ENCODE measurements at places on chromosomes 4 and X. TPM values are rescaled to one million over a fixed set of nuclear protein-coding genes. Genes with fewer than 3 reads are reported as not detected.

The MAP7D3 gene
- 2.8 TPM for total RNA-seq

The AFF2 gene
- total RNA-seq: 0.05 TPM

The GAGE12H gene
- not detected for total RNA-seq

The ZNF157 gene
- not detected for total RNA-seq

The CENPVL3 gene
- total RNA-seq: not detected

The PLXNA3 gene
- 43.9 TPM for total RNA-seq

The GAGE13 gene
- not detected for total RNA-seq

The EVC2 gene
- total RNA-seq: 0.93 TPM

The MGARP gene
- 0.32 TPM for total RNA-seq

The DSPP gene
- not detected for total RNA-seq

The ASB5 gene
- total RNA-seq: 1.7 TPM

The GABRE gene
- total RNA-seq: 11.9 TPM

The SLC34A2 gene
- total RNA-seq: not detected

The RASGEF1B gene
- total RNA-seq: 7.8 TPM

The TMEM156 gene
- total RNA-seq: 0.77 TPM

The EREG gene
- total RNA-seq: 3.5 TPM

The VCX3A gene
- not detected for total RNA-seq

The TMSB15C gene
- 0.89 TPM for total RNA-seq

The PCDH7 gene
- 4.7 TPM for total RNA-seq

The GATA1 gene
- total RNA-seq: not detected

The CFAP47 gene
- total RNA-seq: not detected

The ATP1B4 gene
- not detected for total RNA-seq

The DAPP1 gene
- 3.6 TPM for total RNA-seq

The TRIM2 gene
- 151 TPM for total RNA-seq

The KLHL4 gene
- total RNA-seq: 0.58 TPM

The ESX1 gene
- total RNA-seq: not detected

The C1GALT1C1 gene
- total RNA-seq: 31.4 TPM

The GPR34 gene
- 2.3 TPM for total RNA-seq

The USP27X gene
- total RNA-seq: 2.2 TPM

The FRMD7 gene
- not detected for total RNA-seq

The SFRP2 gene
- 8.7 TPM for total RNA-seq

The PPARGC1A gene
- total RNA-seq: 48.4 TPM

The NPY1R gene
- total RNA-seq: 1.6 TPM

The CRMP1 gene
- total RNA-seq: 1.2 TPM

The XAGE5 gene
- total RNA-seq: not detected

Measured in colonic mucosa (tissue), 4 donors.